ENCODE measurements at places on chromosomes 2 and 18.

DNA sequence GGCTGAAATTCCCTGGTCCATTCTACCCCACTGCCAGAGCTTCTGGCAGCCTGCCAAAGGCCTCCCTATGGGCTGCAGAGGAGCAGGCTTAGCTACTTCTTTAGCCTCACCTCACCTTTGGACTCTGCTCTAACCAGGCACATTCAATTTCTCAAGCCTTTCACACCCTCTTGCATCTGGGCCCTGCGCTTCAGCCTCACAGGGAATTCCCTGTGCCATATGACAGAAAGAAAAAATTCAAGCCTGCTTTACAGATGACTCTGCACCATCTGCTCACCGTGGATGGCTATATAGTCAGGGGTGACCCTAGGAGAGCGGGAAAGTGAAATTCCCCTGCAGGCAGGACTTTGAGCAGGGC lies 62.5 kb downstream of the REEP1 start:
- no peak for DNase-seq

DNA sequence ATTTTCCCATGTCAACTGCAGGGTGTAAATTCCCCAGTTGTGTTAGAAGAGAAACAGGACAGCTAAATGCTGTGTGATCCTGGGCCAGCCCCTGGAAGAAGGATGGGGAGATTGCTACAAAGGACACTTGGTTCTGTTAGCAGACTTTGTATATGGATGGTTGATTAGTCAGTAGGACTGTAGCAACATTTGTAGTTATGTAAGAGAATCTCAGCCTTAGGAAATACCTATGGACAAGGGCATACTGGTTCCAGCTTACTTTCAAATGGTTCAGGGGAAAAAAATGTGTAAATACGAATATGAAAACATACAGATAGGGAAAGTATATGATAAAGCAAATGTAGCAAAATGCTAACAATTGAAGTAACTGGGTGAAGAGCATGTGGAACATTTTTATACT lies 47.6 kb downstream of the GNAL start:
- no peak for DNase-seq

- DNase-seq = no peak
These were observed 431.1 kb upstream of the ZEB2 start for GRCh38 chr2:144950899-144951560.

DNA sequence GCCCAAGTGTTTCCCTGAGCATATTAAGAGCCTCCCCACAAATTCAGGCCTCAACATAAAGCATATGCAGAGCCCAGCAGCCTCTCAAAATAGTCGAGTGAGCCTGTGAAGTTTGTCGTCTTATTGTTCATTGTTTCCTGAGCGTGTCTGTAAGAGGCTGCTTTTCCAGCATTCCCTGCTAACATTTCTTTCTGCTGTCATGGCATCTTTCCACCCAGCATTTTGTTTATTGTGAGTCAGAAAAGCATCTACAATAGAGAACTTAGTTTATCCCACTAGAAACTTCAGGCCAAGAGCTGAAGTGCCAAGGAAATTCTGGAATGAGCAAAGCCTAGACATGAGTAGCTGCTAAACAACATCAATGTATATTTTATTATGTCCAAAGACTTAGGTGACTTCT lies 46.3 kb upstream of the STAM2 start:
- DNase-seq = no peak

- DNase-seq = no peak
These were observed 47.1 kb downstream of the CENPO start for GRCh38 chr2:24840164-24840869.

GRCh38 chr2:139773720-139774277 lies 993.6 kb upstream of the NXPH2 start:
- DNase-seq = no peak

- DNase-seq = no peak
These were observed 1414.8 kb upstream of the CELF4 start for GRCh38 chr18:38980420-38980819.

- DNase-seq = no peak
These were observed 388.1 kb upstream of the ACVR2A start for GRCh38 chr2:147456779-147457178.

DNA sequence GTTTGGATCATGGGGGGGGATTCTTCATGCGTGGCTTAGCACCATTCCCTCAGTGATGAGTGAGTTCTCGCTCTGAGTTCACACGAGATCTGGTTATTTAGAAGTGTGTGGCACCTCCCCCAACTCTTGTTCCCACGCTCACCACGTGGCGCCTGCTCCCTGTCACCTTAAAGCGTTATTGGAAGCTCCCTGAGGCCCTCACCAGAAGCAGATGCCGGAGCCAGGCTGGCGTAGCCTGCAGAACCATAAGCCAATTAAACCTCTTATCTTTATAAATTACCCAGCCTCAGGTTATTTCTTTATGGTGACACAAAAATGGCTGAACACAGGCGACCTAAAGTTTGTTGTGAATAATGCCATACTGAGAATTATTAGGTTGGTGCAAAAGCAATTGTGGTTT lies 10.5 kb upstream of the MTCL1 start:
- DNase-seq = no peak

GRCh38 chr18:6561016-6561415 lies 146.3 kb upstream of the L3MBTL4 start:
- DNase-seq = no peak

DNA sequence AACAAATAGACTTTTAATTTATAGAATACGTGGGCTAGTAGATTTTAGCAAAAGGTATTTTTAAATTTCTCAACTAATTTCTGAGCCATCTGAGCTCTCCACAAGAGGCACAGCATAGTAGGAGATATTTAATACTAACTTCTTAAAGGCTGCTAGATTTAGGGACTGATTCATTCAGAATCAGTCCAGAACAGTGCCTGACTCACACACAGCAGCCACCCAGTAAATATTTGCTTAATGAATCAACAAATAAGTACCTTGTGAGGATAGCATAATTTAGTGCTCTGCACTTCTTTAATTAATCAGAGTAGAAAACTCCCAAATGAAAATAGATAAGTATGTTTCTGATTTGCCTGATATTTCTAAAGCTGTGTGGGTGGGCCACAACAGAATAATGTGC lies 35.6 kb upstream of the SYT4 start:
- no peak for DNase-seq

- DNase-seq = no peak
These were observed 82.4 kb downstream of the DDX1 start for GRCh38 chr2:15673919-15674636.

- no peak for DNase-seq
These were observed 66.3 kb upstream of the SCG2 start for GRCh38 chr2:223668302-223668998.

- no peak for DNase-seq
These were observed 72.7 kb downstream of the NYAP2 start for GRCh38 chr2:225472161-225472560.

Data from stimulated activated CD4-positive, alpha-beta T cell treated with anti-CD3 and anti-CD28 coated beads, Interleukin-15, amount 100 ng/mL, for 1 hour (primary cell).